ENCODE measurements at places on chromosomes 4 and X.

GRCh38 chr4:167100120-167100519 lies 134.2 kb downstream of the SPOCK3 start:
- DNase-seq, result peak; percentile 62

- DNase-seq, result peak; percentile 97
Measured at GRCh38 chr4:185839194-185839712, 27.3 kb upstream of the SORBS2 start.

GRCh38 chr4:145042601-145043285 lies 55.3 kb downstream of the ANAPC10 start:
- DNase-seq, result no peak

GRCh38 chrX:147848543-147849443 lies 62.9 kb upstream of the FMR1 start:
- no peak for DNase-seq

Measured in fibroblast of lung (primary cell).